ENCODE measurements at places on chromosomes 3 and 15.

GRCh38 chr15:45355860-45356259 lies 22.5 kb downstream of the GATM start:
- H3K27me3 ChIP-seq: peaks cover 11% of the 10 kb centered on the region
- H3K4me1 ChIP-seq: no peaks in the 10 kb centered on the region
- H3K27ac ChIP-seq: no peak overlapping the region
- no peak overlapping the region for H3K4me3 ChIP-seq
- H3K36me3 ChIP-seq: no peaks in the 10 kb centered on the region

GRCh38 chr3:195147649-195148080 lies 123.3 kb downstream of the XXYLT1 start:
- H3K4me3 ChIP-seq: peak overlapping the region; percentile 82
- H3K36me3 ChIP-seq: no peaks in the 10 kb centered on the region
- DNase-seq: peak; percentile 48
- H3K4me1 ChIP-seq: peaks cover 33% of the 10 kb centered on the region

DNA sequence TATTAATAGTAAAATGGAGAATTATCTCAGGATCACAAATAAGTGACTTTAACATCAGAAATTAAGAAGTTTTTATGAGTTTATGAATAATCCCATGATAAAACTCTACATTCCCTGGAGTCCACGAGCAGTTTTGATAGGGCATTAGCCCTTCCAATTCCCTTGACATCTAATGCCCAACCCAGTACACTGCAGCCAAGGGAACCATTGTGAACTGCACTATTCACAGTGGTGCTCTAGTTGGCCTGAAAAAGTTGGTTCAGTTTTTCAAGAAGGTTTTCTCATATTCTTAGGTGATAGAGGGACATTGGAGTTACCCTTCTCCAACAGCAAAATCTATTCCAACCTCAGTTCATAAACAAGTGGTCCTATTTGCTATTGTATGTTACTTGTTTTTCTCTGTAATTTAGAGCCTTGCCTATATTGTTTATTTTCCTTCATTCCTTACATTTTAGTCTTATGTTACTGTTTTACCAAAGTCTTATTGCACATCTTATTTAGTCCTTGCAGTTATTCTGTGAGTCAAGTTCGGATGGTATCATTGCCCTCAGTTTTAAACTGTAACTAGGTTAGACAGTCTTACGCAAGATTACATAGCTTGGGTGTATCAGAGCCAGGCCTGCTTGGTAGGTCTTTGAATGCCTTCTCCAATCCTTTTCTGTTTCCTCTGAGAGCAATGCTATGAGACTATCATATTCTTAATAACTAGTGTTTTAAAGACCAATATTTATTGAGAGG lies 57.9 kb upstream of the SAMMSON start:
- DNase-seq: no peak
- H3K36me3 ChIP-seq: no peaks in the 10 kb centered on the region
- H3K4me1 ChIP-seq: no peaks in the 10 kb centered on the region
- no peaks in the 10 kb centered on the region for H3K27me3 ChIP-seq

- no peaks in the 10 kb centered on the region for H3K36me3 ChIP-seq
- no peaks in the 10 kb centered on the region for H3K4me1 ChIP-seq
- no peaks in the 10 kb centered on the region for H3K27me3 ChIP-seq
- no peak overlapping the region for H3K27ac ChIP-seq
- no peak for DNase-seq
These were observed 22.0 kb upstream of the ARPP21 start for GRCh38 chr3:35617370-35617769.

DNA sequence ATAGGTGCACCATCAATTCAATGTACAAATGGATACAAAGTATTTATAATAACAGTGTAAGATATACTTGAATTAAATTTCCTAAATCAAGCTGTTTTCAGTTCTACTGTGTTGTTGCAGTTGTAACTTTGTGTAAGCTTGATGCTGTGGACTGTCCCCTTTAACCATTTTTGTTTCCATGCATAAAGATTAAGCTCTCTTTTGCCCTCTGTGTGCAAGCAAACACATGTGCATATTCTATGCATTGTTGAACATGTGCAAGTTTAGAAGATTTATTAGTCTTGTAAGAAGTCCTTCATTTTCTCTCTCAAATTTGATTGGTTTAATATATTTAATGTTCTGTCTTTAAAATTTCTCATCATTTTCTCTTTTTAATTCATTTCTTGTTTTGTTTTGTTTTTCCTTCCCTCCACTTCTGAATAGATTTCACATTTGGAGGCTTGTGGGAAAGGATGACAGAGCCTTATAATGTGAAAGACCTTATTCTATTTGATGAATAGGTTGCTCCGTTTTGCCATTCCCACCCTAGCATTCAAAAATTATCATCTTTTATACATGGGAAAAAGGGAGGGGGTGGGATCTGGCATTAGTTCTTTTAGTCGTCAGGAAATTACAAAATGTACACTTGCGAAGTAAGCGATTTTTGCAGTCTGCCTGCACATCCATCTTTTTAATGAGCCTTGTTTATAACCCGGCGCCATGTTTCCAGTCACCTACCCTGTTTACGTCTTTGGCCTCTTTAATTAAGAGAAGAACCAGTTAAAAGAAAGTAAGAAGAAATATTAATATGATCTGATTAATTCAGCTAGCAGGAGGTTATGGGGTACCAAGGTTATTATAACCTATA lies 961.5 kb upstream of the NR2F2 start:
- no peak for DNase-seq
- no peaks in the 10 kb centered on the region for H3K4me1 ChIP-seq
- no peaks in the 10 kb centered on the region for H3K27me3 ChIP-seq
- no peaks in the 10 kb centered on the region for H3K36me3 ChIP-seq

GRCh38 chr3:14216257-14217048 lies 37.8 kb downstream of the LSM3 start:
- DNase-seq: no peak
- H3K27me3 ChIP-seq: peaks cover under 1% of the 10 kb centered on the region
- no peaks in the 10 kb centered on the region for H3K36me3 ChIP-seq
- H3K27ac ChIP-seq: no peak overlapping the region
- peak overlapping the region; percentile 15 for H3K4me3 ChIP-seq
- no peaks in the 10 kb centered on the region for H3K4me1 ChIP-seq

- DNase-seq: no peak
- H3K4me1 ChIP-seq: no peaks in the 10 kb centered on the region
- H3K27ac ChIP-seq: no peak overlapping the region
- H3K4me3 ChIP-seq: no peak overlapping the region
These were observed 12.7 kb downstream of the KLF15 start for GRCh38 chr3:126344380-126345041.

DNA sequence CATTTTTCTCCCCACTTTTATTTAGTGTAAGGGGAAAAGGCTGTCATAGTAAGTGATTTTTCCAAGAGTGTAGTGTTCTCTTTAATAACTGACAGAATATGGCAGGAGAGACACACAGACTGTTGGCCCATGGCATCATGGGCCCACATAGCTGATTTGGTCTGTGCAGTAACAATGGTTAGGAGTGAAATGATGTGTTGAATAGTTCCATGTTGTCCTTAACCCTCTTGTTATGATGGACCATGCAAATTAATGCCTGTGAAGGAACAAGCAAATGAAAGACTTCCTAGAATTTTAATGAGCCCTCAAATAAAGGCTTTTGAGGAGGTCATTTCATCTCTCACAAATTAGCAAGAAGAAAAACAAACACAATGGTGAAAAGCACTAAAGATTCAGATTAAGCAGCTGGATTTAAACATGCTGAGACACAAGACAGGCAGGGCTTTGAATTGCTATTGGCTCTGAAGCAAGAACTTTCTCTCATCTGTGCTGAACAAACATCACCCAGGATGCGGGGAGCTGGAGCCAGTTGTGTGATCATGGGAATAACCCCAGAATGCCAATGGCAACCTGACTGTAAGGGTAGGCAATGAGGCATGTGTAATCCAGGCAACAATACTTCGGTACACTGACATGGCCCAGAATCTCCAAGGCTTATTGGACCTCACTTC lies 136.7 kb upstream of the VEPH1 start:
- H3K27me3 ChIP-seq: peaks cover 2% of the 10 kb centered on the region
- no peaks in the 10 kb centered on the region for H3K4me1 ChIP-seq
- H3K36me3 ChIP-seq: no peaks in the 10 kb centered on the region
- no peak overlapping the region for H3K4me3 ChIP-seq

DNA sequence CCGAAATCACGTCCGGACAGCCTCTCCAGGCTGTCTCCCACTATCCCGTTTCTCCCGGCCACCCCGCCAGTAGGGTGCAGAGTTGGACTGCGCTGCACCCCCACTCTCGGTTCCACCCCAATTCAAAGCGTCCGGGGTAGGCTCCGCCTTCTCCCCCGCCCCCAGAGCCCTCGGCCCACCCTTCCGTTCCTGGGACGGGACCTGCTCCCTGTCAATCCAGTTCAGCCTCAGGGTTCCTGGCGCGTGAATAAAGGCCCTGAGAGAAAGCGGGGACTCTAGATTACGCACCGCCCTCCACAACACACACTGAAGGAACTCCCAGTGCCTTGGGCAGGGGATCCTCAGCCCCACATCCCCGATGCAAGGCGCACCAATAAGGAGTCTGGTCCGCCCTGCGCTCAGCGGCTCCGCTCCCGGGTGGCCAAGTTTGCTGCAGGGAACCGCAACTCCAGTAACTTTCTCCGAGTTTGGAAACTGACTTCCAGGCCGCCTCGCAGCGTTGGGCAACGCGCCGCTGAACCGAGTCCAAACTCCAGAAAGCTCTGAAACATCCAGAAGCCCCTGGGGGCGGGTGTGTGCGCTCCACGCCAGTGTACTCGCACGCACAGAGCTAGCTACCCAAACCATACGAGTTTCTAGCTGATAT lies 1.9 kb downstream of the ADAMTS9 start:
- H3K27ac ChIP-seq: no peak overlapping the region
- H3K4me1 ChIP-seq: peaks cover 3% of the 10 kb centered on the region
- H3K36me3 ChIP-seq: no peaks in the 10 kb centered on the region
- no peak overlapping the region for H3K4me3 ChIP-seq

DNA sequence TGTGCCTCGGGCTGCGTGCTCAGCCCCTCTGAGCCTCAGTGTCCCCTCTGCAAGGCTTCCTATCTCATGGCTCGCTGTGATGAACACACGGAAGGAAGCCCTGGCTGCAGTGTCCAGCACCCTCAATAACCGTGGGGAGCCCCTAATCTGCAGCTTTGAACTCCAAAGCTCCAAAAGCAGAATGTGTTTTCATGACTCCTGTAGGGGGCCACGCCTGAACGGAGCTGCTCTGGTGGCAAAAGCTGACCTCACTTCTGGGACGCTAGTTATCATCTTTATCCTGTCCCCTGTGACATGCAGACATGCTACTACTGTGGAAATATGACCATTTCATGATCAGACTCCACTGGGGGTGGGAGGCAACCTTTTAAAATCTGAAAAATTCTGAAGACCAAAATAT lies 98.8 kb downstream of the SEC22A start:
- H3K27ac ChIP-seq: no peak overlapping the region
- H3K27me3 ChIP-seq: no peaks in the 10 kb centered on the region
- no peak for DNase-seq

DNA sequence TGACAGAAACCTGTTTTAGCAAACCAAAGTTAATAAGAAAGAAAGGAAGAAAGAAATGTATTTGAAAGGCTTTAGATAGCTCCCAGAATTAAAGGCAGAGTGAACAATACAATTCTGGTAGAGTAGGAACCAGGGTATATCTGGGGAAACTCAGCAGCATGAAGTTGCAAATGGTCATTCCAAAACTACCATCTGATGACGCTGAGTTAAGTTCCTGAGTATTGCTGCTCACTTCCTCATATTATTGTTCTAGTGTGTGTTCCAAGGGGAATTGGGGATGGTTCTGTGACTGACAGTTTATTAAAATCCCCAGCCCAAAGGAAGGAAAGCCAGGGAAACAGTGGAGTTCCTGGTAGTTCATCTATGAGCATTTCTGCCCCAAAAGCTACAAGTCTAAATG lies 88.3 kb upstream of the FRMD4B start:
- H3K27ac ChIP-seq: no peak overlapping the region
- H3K27me3 ChIP-seq: no peaks in the 10 kb centered on the region
- DNase-seq: no peak
- H3K36me3 ChIP-seq: no peaks in the 10 kb centered on the region

DNA sequence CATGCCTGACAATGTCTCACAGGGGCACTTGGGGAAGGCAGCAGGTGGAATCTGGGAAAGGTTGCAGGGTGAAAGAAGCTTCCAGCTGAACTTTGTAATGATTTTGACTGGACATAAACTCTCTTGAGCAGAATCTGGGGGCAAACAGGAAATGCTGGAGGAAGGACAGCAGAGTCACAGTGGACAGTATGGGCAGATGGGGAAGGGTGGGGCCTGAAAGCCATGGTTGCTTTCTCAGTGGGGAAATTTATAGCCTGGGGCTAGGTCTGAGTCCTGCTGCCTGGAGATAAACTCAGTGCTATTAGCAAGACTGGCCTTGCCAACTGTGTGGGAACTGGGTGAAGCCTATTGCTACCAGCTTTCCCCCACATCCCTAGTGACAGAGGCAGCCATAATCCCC lies 203.2 kb downstream of the OSBPL10 start:
- no peak overlapping the region for H3K4me3 ChIP-seq
- H3K4me1 ChIP-seq: peaks cover 1% of the 10 kb centered on the region
- no peak for DNase-seq
- H3K36me3 ChIP-seq: no peaks in the 10 kb centered on the region

DNA sequence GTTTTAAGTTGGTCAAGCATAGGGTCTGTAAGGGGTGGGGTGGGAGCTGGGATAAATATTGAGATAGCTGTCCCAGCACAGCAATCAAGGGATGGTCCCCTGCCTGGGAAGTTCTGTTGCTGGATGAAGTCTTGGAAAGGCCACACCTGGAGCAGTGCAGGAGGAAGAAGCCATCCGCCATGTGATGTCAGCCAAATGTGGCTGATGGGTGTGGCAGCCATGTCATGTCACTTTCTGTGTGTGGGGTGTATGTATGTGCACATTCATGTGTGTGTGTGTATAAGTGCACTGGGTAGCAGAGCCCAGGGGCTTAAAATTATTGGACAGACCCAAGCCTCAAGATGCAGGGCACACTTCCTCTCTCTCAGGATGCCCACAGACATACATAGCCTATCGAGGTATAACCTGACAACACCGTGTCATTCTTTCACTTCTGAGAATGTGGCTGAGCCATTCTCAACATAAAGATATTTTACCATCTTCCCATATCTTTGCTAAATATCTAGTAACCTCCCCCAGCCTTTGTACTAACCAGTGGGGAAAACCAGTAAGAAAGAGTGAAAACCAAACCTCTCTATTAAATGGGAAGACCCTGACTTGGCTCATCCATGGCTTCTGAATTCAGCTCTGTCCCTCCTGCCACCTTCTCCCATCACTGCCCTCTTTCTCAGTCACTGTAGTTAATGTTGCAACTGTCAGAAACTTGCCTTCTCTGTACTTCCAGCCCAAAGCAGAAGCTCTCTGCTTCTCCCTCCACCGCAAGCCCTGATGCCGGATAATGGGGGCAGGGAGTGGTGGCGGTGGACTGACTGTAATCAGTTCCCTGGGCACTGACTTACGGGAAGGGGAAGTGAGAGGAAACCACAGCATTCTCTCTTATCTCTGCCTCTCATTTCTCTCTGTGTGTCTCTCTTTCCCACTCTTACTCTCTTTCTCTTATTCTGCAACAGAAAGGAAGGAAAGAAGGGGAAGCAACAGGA lies 11.2 kb downstream of the TNFSF10 start:
- peak; percentile 84 for DNase-seq
- peak overlapping the region; percentile 89 for H3K27ac ChIP-seq
- H3K4me3 ChIP-seq: peak overlapping the region; percentile 74
- peaks cover 94% of the 10 kb centered on the region for H3K36me3 ChIP-seq
